NCI-H2107 (cell line): ENCODE measurements at places on chromosomes 4 and X.

DNA sequence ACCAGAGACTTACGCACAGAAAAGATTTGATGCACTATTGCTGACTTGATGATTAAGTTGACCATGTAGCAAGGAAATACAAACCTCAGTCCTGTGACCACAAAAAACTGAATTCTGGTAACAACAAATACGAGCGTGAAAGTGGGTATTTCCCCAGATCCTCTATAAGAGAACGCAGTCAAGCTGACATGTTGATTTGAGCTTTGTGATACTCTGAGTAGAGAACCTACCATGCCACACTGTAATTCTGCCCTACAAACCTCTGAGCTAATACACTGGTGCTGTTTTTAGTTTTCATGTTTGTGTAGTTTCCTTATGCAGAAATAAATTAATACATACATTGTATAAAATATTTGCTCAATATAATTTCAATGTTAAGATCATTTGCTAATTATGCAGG is 565.6 kb upstream of the EPHA5 start:
- DNase-seq, result no peak

DNA sequence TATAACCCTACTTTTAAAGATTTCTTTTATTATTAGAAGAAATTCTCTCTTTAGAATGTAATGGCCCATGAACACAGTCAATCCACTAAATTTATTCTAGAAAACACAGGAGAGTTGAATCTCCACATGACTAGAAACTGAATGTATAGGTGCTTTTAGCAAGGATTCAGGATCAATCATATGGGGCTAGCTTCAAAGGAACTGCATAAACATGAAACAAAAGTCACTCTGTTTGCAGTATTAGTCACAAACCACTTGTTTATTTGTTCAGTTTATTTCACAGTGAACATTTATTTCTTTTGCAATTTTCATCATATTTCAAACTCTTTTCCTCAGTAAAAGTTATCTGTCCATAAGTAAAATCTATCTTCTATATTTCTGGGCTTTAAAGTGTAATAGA is 1604.6 kb downstream of the PCDH18 start:
- no peak for DNase-seq

- no peak for DNase-seq
Measured at GRCh38 chr4:188930822-188931221, 791.6 kb downstream of the TRIML1 start.

DNA sequence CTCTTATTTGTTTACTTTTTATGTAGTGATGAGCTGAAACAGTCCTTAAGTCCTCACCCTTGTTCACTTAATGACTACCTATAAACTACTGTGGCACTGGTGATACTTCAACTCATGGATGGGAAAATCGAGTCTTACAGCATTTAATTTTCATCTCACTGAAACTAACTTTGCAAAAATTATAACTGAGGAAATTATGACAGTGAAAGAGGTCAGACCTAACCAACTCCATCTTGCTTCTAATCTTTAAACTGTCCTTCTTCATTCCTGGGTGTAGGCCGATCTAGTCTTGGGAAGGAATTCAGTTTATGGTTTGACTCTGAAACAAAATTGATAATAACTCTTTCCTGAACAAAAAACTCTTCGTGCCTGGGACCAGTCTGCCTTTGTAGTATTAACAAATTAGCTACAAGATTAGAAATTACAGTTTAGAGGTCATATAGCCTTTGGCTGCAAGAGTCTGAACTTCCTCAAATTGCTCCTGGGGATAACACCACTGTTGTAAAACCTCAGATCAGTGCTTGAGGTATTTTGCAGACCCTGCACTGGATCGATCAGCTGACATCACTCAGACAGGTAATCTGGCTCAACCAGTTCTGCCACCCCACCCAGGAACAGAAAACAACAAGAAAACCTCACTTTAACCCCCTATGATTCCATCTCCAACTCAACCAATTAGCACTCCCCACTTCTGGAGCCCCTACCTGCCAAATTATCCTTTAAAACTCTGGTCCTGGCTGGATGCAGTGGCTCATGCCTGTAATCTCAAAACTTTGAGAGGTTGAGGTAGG is 995.7 kb upstream of the PRKX start:
- DNase-seq, result no peak

DNA sequence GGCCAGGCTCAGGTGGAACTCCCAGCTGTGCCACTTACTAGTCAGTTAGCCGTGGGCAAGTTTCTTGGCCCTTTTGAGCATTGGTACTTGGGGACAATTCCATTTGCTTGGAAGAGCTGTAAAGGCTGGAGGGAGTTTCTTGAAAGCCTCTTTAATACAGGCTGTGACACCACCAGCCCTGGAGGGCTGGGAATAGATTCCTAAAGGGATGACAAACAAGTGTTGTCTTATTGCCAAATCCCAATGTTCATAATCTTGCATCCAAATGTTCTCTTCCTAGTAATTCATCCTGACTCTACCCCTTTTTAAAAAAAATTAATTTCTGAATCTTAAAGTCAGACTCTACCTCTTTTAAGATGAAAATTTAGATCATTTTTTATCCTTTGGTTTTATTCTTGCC is 14.6 kb upstream of the MED28 start:
- DNase-seq, result no peak

- DNase-seq, result no peak
Measured at GRCh38 chr4:138241281-138242075, 671 bp downstream of the SLC7A11 start.

DNA sequence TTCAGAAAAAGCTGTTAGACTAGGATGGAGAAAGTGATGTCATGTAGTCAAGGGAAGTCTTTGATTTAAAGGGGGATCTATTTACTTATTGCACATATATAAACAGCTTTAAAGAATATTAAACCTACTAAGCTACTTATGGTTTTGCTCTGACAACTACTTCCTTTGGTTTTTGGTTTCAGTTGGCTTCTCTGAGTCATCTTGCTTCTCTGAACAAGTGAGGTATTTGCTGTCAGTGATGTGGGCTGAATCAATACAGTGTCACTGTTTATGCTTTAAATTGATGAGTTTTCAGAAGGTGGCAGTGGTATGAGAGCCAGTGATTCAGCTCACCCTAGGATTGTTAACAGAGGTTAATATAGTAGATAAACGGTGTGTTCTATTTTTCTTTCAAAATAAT is 75.1 kb downstream of the CEP44 start:
- no peak for DNase-seq
